ENCODE measurements at places on chromosomes 3 and 15.

- no peak for DNase-seq
Measured at GRCh38 chr3:183904833-183905780, 20.4 kb upstream of the PARL start.

- no peak for DNase-seq
Measured at GRCh38 chr15:89672221-89673164, 6.7 kb downstream of the PLIN1 start.

- no peak for DNase-seq
Measured at GRCh38 chr3:46353647-46354410, at the start of gene CCR2. TSS of gene CCR2 (plus strand) at chr3:46354111. CDS start at chr3:46357528, 3,417 bp downstream.

DNA sequence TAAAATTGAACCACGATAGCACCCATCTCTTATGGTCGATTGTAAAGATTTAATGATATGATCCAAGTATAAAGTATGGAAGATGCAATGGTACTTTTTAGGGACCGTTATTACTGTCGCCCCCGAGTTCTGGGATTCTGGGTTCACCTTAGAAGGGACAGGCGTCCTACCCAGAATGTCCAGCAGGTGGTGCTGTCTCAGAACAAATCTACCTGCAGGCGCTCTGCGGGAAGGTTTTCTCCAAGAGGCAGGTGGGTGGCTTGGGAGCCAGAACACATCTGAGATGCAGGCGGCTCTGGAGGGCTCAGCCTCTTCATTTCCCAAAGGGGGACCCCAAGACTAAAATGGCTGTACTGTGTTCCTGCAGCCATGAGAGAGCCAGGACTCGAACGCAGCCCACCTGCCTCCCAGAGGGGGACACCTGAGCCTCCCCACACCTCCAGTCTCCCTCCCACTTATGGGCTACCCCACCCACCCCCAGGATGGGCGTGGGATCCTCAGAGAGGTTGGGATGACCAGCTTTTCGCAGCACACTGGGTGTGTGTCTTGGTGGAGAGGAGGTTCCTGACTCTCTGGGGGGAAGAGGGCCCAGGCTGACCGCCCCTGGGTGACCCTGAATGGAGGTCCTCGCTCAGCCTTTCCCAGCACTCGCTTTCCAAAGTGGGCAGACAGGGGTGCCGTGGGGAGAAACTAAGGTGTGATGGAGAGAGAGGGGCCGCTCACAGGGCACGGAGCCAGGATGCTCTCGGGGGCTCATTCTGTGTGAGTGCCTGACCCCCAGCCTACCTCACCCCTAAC, 28.1 kb upstream of the CORO2B start:
- peak; percentile 77 for DNase-seq

Measured in activated T-cell treated with anti-CD3 and anti-CD28 coated beads, Interleukin-2, amount 50 U/mL, for 1 hour (primary cell).